ENCODE measurements at places on chromosomes 4 and X. TPM values are rescaled to one million over a fixed set of nuclear protein-coding genes. Genes with fewer than 3 reads are reported as not detected.

TLR1 gene
- 25.4 TPM for total RNA-seq

HDAC8 gene
- total RNA-seq: 32.9 TPM

PI4K2B gene
- total RNA-seq: 12.2 TPM

DDX53 gene
- total RNA-seq: not detected

DNA sequence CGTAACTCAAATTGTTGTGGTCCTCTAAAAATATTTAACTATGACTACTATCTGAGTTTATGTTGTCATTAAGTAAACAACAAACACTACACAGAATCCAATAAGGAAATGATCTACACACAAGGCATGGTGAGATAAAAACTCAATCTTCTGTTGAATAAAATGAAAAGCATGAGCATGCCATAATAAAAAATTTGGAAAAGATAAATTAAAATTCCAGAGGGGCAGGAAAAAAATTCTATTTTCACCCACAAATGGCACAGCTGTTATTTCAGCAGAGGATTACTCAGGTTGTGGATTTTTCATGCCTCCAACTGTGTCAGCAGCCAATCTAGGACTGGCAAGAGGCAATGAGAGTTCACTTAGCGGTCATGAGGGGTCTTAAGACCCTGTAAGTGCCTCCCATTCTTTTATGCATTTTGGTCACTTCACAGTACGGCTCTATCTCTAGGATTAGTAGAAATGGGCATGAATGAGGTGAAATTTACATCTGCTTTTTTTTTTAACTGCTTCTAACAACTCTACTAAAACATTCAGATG lies 639.8 kb upstream of the DIPK2B start:
- no peak for DNase-seq

DNA sequence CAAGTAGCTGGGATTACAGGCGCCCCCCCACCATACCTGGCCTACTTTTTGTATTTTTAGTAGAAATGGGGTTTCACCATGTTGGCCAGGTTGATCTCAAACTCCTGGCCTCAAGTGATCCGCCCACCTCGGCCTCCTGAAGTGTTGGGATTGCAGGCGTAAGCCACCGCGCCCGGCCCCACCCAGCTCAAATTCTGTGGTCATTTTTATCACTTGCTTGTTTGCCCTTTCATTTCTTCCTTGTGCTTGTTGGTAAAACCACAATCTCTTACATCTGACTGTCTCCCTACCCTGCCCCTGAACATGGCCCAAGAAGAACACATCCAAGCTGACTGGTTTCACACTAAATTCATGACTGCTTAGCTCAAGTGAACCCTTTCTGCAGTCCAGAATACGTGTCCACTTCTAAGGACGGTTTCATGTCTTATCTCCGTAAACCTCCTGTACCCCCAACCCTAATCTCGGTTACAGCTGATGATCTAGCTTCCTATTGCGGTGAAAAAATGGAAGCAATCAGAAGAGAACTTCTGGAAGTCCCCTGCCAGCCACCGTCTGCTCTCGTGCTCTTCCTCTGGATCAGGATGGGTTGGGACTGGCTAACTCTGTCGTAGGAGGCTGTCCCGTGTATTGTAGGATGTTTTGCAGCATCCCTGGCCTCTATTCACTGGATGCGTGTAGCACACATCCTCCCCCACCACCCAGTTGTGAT lies 5.4 kb upstream of the RS1 start:
- no peak for DNase-seq

GRCh38 chrX:21691512-21692018 lies 33.4 kb upstream of the KLHL34 start:
- no peak for DNase-seq

GRCh38 chr4:72496119-72496518 lies 72.9 kb downstream of the ADAMTS3 start:
- no peak for DNase-seq

- DNase-seq: no peak
These were observed 382.0 kb upstream of the TRAM1L1 start for GRCh38 chr4:117467404-117467803.

GRCh38 chrX:41116948-41117347 lies 31.7 kb downstream of the USP9X start:
- no peak for DNase-seq

- DNase-seq: no peak
These were observed 5.0 kb upstream of the MMAA start for GRCh38 chr4:145614233-145614610.

- no peak for DNase-seq
These were observed 2.8 kb upstream of the CHIC2 start for GRCh38 chr4:54067166-54067565.

DNA sequence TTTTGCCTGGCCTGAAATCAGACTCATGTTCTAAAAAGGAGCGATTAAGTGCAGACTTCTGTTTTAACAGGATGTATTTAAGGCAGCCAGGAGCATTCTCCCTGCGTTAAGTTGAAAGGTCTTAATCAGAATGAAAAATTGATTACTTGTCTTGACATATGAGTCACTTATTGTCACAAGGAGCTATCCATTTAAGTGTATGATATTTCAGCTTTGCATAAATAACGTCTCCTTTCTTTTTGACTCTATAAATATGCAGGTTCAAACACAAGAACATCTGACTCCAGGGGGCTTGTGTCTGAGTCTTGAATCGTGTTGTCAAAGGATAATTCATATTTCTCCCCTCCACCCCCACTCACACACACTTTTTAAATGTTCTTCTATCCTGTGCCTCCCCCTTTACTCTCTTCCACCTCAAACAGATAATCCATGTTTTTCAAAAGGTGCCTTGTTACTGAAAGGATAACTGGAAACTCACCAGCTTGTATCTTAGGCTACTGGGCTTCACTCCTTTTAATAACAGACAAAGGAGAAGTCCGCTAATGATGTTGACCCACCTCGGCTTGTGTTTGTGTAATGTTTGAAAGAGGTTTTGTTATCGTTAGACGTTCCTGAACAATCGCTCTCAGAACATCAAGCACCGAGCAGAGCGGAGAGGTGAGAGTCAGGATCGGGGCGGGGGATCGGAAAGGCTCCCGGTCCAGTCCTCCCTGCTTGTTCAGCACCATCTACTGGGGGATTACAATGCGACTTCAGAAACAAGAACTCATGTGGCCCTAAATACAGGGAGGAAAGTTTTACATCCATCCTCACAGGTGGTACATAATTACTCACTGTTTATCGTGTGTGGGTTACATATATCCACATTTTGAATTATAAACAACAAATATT lies 107.5 kb upstream of the RPL34 start:
- no peak for DNase-seq

- DNase-seq: no peak
These were observed 702 bp upstream of the CDKN2AIP start for GRCh38 chr4:183443655-183444213.

- no peak for DNase-seq
These were observed 144.8 kb downstream of the CEP135 start for GRCh38 chr4:56093576-56093975.

- no peak for DNase-seq
These were observed 16.8 kb downstream of the CPZ start for GRCh38 chr4:8609406-8609805.

- no peak for DNase-seq
These were observed 35.8 kb upstream of the PRDM8 start for GRCh38 chr4:80161413-80162058.

GRCh38 chrX:14673764-14674163 lies 144.4 kb downstream of the GLRA2 start:
- no peak for DNase-seq

- DNase-seq: no peak
These were observed 7.6 kb upstream of the OGT start for GRCh38 chrX:71525316-71525715.

Data from mesenteric fat pad (tissue), 1 donor.